COR-L47 (cell line): ENCODE measurements at places on chromosomes 12 and 14.

- no peak for DNase-seq
Measured at GRCh38 chr12:50099302-50100008, 4.4 kb upstream of the GPD1 start.

GRCh38 chr14:21518725-21519124 is 7.4 kb downstream of the SALL2 start:
- DNase-seq, result no peak

DNA sequence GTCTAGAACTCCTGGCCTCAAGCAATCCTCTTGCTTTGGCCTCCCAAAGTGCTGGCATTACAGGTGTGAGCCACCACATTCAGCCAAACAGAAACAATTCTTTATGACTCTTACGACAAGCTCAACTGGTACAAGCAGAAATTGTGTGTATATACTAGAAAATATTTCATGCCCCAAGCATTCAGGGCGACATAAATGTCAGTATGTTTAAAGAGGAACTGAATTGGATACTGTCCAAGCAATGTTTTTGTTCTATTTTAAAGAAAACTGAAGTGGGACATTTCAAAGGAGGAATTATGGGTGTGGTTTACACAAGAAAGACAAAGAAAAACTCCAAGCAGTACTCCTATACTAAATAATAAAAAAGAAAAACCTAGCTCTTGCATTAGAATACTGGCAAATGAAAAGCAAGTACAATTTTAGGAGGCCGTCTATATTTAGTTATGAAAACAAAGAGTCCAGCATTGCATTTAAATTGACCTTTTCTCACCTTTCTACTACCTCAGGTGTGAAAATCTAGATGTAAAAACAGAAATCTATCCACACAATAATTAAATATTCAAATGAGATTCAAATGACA is 48.9 kb downstream of the PPP1R12A start:
- no peak for DNase-seq

DNA sequence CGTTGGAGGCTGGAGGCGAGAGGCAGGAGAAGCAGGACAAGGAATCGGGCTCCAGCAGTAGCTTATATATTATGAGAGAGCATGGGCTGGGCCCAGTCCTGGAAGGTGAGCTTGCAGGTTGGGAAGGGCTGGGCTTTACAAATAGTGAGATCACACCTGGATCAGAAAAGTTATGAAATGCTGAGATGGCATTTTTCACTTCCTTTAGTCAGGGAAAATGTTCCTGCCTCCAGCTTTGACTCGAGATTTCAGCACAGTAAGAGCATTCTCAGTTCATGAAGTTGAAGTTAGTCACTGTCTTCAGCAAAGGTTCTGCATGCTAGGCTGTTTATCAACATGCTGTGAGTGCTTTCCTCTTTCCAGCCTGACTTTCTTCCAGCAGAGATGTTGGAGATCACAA is at the start of gene KRT6C:
Gene KRT6C, minus strand, starts transcription at position 38 of the 400 bp plus-strand sequence. CDS start 68 bp downstream, outside the sequence.
- DNase-seq, result no peak

GRCh38 chr14:80425686-80426085 is 214.4 kb upstream of the DIO2 start:
- DNase-seq, result no peak

GRCh38 chr12:113875691-113876090 is 90.4 kb downstream of the RBM19 start:
- DNase-seq, result no peak

GRCh38 chr14:25150401-25150800 is 100.5 kb upstream of the STXBP6 start:
- no peak for DNase-seq

- no peak for DNase-seq
Measured at GRCh38 chr12:26976687-26977086, 37.5 kb downstream of the TM7SF3 start.

- no peak for DNase-seq
Measured at GRCh38 chr12:118302053-118302452, 70.7 kb downstream of the TAOK3 start.

DNA sequence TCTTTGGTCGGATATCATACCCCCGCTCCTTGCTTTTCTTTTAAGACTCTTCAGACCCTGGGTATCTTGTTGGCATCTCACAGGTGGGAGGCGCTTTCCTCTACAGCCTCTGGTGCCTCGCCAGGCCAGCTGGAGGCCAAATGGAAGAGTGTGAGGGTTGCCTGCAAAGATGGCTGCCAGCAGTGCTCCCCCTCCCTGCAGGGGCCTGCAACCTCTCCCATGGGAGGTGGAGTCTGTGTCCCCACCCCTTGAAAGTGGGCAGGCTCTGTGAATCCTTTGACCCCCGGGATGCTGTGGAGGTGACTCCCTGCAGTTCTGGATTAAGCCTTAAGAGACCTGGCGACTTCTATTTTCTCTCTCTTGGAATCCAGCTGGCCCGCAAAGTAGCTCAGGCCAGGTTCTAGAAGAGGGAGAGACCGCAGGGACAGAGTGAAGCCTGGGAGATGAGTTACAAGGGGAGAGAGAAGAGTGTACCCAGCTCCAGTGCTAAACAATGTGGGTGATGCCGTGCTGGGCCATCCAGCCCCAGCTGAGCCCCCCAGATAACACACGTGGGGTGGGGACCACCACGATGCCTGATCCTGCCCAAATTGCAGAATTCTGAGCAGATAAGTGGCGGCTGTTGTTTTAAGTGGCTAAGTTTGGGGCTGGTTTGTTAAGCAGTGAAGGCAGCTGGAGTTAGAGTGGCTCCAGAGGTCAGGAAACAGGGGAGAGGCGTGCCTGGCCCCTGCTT is 37.9 kb upstream of the NCOR2 start:
- DNase-seq, result peak; percentile 16

- no peak for DNase-seq
Measured at GRCh38 chr14:51783765-51784164, 76.6 kb upstream of the GNG2 start.

DNA sequence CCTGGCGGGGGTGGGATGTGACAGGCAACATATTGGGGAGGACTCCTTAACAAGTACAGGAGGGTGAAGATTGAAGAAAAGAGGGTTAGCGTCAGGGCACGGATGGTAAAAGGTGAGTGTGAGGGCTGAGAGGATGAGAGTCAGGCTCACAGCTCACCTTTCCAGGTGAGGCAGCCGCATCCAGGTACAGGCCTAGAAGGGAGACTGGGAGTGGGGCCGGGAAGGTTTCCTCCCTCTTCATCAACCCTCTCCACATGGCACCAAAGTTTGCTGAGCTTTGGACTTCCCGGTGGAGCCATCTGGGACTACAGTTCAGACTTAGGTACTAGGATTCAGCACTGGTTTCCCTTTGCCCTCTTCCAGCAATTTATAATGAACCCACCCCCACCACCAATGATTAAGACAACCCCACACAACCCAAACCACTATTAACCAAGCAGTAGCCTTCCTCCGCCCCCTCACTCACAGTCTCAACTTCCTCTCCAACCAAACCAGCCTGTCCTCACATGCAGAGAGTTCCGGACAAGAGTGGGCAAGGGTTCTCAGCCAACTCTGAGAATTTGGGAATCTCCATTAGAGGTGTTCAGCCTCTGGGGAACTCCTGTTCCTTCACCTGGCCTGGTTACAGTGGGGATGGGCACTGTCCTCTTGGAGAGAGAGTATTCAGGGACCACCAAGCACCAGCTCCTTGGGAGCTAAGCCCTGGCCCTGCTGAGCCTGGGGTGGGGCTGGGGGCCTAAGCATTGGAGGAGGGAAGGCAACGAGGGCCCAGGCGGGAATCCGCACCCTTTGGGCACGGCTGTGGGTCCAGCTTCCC is 2.4 kb upstream of the HOXC4 start:
- DNase-seq, result no peak

- DNase-seq, result no peak
Measured at GRCh38 chr12:99392091-99392850, 255.3 kb upstream of the GARIN6 start.

- no peak for DNase-seq
Measured at GRCh38 chr14:31920001-31920400, 157.1 kb upstream of the ARHGAP5 start.

GRCh38 chr12:57632958-57633840 is at the start of gene B4GALNT1:
TSS of gene B4GALNT1 (minus strand) at chr12:57633201. CDS start at chr12:57632132, 1,069 bp downstream.
- DNase-seq, result peak; percentile 74

GRCh38 chr14:105885561-105886320 is 359.4 kb downstream of the TMEM121 start:
- DNase-seq, result no peak

GRCh38 chr12:9346866-9347327 is 138.7 kb upstream of the PZP start:
- DNase-seq, result no peak

GRCh38 chr12:15631007-15631715 is 158.0 kb downstream of the EPS8 start:
- DNase-seq, result peak; percentile 10

- DNase-seq, result peak; percentile 17
Measured at GRCh38 chr14:93970585-93970964, 5.8 kb downstream of the ASB2 start.

- no peak for DNase-seq
Measured at GRCh38 chr12:25052914-25053211, 104.0 kb upstream of the BCAT1 start.

DNA sequence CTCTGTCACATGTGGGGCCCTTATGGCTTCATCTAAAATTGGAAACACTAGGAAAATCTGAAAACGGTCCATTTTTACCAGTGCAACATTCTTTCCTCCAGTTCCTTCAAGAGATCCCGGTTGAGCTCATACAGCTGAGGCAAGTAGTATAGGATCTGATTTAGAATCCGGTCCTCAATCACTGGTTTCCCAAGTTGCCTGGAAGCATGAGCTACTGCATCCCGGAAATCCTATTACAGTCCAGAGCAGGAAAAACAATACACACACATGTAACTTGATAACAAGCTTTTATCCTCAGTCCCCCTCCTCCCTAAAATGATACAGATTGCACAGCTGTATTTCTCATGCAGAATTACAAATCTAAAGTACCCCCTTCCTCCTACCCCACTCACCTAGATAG is 67.9 kb upstream of the NR2C1 start:
- DNase-seq, result no peak

DNA sequence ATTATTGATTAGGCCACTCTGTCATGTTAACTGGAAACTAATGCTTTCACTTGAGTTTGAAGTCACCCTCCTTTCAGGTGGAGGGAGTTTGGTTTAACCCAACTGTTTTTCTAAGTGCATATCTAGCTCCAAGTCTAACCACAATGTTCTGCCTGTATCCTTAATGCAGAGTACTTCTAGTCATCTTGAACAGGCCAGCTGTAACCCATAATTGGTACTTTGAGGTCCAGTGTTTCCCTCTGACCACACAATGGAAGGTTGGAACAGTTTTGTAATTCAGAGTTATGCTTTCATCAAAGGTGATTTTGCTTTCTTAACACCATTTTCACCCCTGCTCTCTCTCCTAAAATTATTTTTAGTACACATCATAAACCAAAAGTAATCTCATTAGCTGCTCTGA is 237.2 kb upstream of the DCN start:
- no peak for DNase-seq

GRCh38 chr12:19014240-19014639 is 115.3 kb upstream of the PLEKHA5 start:
- no peak for DNase-seq

- DNase-seq, result no peak
Measured at GRCh38 chr12:68013181-68013580, 23.9 kb downstream of the IFNG-AS1 start.

DNA sequence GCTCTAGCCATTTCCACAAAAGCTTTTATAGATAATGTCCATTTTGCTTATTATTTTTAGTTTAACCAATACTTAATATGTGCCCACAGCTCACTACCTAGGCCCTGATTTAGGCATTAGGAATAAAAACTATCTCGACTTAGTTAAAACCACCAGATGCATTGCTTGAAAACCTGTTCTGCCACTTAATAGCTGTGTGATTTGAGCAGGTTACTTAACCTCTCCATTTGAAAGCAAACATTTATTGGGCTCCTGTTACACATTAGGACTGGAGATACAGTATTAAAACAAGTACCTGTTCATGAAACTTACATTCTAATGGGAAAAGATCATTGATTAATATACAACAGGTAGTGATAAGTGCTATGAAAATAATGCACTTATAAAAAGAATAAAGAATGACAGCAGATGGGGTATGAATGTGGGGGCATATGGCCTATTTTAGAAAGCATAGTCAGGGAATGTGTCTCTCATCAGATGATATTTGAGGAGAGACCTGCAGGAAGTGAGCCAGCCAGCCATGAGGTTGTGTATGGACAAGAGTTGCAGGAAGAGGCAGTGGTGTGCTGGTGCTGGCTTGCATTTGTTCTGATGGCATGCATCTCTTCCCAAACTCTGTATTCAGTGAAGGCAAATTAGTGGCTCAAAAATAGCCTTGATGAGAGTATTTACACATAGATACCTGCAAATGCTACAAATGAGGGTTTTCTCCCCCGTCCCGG is 34.3 kb downstream of the NOPCHAP1 start:
- no peak for DNase-seq

DNA sequence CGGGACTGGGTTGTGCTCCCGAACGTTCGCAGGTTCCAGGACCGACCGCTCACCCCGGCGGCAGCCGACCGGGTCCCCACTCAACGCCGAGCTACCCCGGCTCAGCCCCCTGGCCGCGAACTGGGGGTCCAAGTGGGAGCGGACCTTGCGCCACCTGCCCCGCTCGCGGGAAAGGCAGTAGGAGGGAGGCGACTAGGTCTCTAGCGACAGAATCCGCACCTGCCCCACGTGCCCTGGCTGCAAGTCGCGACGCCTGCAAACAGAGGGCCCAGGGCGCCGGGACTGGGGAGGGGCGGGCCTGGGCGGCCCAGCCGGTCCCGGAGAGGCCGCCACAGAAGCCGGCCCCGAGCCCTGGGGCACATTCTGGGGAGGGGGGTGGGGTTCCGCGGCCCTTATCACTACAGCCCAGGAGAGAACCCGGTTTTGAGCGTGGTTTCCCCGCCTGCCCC is 239.2 kb upstream of the CPNE8 start:
- no peak for DNase-seq

DNA sequence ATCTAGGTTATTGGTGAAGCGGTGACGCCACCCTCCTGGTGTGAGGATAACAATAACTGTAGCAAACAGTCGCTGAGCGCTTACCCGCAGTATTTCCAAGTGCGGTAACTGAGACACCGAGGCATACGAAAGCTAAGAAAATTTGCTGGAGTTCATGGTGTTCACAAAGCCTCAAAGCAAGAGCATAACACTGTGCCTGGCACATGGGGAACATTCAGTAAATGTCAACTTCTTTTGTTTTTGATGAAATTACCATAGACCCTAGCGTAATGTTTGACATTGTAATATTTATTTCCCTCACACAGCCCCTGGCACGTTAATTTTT is 767 bp downstream of the YEATS4 start:
- DNase-seq, result no peak

GRCh38 chr12:131929581-131930456 is 743 bp downstream of the PUS1 start:
- no peak for DNase-seq
